ENCODE measurements at places on chromosomes 1 and 21. TPM values are rescaled to one million over a fixed set of nuclear protein-coding genes. Genes with fewer than 3 reads are reported as not detected.

- DNase-seq = no peak
These were observed 1.6 kb downstream of the KRTAP10-2 start for GRCh38 chr21:44549525-44550211.

DNA sequence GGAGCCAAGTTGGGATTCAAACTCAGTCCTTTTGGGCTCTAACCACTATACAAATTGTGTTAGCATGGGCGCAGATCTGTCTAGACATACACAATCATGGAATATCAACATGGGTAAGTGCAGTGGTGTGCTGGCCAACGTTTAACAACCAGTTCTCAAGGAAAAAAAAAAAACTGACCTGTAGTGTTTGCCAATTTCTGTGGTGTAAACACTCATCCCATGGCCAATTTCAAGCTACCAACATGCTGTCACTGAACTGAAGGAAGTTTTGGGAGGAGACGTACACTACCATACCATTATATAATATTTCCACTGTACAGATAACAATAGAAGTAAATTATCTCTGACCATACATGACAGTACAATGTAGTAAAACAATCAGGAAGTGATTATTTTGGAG is 3.2 kb downstream of the TCEA3 start:
- DNase-seq = no peak

DNA sequence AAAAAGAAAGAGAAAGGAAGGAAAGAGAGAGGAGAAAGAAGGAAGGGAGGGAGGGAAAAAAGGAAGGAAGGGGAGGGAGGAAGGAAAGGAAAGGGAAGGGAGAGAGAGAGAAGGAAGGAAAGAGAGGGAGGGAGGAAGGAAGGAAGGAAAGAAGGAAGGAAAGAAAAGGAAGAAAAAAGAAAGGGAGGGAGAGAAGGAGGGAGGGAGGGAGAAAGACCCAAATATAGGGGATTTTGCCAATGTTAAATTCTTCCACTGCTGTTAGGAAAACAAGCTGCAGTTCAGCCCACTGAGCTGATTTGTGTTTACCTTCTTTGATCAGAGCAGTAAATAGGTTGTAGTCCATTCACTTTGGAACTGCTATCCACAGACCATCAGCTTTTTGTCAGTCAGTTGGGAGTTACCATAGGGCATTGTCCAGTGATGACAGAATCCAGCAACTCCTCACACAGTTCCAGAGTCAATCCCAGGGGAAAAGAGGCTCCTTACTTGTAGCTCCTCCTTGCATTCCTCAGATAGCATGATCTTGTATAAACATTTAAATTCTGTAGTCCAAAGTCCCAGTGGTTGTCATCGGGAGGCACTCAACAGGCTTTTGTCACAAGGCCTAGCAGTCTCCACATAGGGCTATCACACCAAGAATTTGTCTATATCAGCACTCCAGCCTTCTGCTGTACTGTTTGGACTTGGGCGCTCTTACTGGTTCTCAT is 13.5 kb upstream of the PPP1R8 start:
- no peak for DNase-seq

GRCh38 chr1:152023221-152023620 is 13.6 kb downstream of the S100A11 start:
- no peak for DNase-seq

DNA sequence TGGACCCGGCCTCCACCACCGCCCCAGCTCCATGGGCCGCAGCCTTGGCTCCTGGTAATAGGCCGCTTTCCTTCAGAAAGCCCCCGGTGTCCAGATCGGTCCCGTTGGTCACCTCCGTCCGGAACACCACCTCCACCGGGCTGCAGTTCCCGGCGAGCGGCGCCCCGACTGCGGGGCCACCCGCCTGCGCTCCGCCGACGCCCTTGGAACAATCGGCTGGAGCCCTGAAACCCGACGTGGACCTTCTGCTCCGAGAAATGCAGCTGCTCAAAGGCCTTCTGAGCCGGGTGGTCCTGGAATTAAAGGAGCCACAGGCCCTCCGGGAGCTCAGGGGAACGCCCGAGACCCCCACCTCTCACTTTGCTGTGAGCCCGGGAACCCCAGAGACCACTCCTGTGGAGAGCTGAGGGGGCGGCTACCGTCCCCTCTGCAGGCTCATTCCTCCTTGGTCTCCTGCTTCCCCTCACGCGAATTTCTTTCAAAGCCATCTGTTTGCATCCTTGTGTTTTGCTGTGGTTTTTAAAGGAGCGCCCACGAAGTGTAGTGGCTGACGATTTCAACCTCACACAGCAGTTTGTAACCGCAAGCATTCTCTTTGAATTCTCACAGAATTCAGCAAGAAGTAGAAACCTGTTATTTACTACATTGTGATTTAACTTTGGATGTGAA is 6.0 kb downstream of the FCRLB start:
- DNase-seq = peak; percentile 30

DDR2 gene
- total RNA-seq = 17.0 TPM

MEF2D gene
- 9.2 TPM for total RNA-seq

MRAP gene
- total RNA-seq = not detected

CR1 gene
- total RNA-seq = not detected

MSH4 gene
- 0.75 TPM for total RNA-seq

GSTM1 gene
- total RNA-seq = not detected

Data from mammary epithelial cell (primary cell).